Anterior cingulate cortex (tissue), 58 donors: ENCODE measurements at places on chromosomes 1 and 21.

DNA sequence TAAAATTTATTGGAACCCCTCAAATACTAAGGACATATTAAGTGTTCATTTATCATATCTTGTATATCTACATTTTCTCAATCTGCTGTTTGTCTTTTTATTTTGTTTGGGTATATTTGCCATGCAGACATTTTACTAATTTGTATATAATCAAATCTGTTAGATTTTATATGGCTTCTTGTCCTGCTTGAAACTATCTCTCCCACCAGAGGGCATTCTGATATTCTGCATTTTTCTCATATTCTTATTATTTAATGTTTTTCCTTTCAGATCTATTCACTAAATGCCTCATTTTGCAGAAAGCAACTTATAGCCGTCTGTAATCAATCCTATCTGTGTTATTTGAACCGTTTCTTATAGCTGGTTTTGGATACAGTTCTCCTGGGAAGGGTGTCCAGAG, 745.5 kb downstream of the LRRIQ3 start:
- DNase-seq, result no peak

DNA sequence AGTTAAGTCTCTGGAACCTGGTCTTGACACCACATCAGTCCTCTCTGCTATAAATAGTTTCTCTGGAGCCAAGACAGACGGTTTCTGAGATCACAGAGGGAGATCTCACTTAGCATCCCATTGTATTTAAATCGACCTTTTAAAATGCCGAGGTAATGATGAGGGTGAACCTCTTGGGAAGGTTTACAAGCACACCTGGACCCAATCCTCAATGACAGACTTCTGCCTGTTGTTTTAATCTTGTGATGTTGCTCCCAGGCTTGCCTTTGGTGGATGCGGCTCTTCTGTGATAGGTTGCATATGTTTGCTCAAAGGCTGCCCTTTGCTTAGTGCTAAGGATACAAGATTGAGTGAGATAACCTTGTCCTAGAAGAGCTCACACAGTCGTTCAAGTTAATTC, 104.6 kb upstream of the L1TD1 start:
- no peak for DNase-seq

DNA sequence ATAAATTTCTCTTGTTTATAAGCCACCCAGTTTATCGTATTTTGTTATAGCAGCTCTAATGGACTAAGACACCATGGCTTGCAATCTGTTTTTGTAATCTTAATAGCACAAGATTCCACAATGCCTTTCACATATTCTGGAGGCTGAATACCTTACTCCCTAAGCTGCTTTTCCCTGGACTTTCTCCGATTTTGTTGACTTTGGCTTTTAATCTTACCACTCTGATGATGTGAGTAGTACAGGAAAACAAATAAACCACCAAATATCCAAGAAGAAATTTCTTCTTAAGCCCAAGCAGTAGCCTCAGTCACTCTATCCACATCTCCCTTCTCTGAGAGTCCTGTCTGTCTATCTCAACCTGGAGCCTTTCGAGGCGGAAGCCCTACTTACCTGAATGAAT, 838.6 kb downstream of the LTN1 start:
- no peak for DNase-seq

- DNase-seq, result no peak
Measured at GRCh38 chr1:85623061-85623471, 42.5 kb downstream of the CCN1 start.

GRCh38 chr1:231867607-231868006, 241.0 kb downstream of the DISC1 start:
- DNase-seq, result no peak

DNA sequence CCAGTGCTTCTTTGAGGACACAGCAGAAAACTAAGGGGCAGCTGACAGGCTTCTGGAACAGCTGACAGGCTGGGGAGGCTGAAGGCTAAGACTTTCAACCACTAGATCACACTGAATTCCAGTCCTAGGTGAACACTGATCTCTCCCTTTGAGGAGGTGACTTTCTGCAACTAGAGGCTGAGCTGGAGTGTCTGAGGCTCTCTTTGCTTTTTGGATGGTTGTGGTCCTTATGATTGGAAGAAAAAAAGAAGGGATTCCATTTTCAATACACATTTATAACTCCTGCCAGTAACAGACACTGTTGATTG, 1.4 kb downstream of the IL6R start:
- no peak for DNase-seq
